ENCODE measurements at places on chromosomes 11 and 22.
A peak's percentile ranks its signal among the peaks of the same experiment; 100 is the strongest.

- peaks cover 2% of the 10 kb centered on the region for H3K4me1 ChIP-seq
- no peaks in the 10 kb centered on the region for H3K36me3 ChIP-seq
- no peak within 1 kb of the TSS for H3K4me3 ChIP-seq
- H3K27ac ChIP-seq, result no peak within 1 kb of the TSS
These were observed at the start of gene CNGA4 for GRCh38 chr11:6238902-6239301. TSS of gene CNGA4 (plus strand) at chr11:6239089. CDS start at chr11:6239207, 118 bp downstream.

- DNase-seq, result no peak
- peaks cover 35% of the 10 kb centered on the region for H3K36me3 ChIP-seq
- H3K27ac ChIP-seq, result peak overlapping the region; percentile 14
- H3K4me3 ChIP-seq, result no peak overlapping the region
- peaks cover 33% of the 10 kb centered on the region for H3K4me1 ChIP-seq
These were observed 90.4 kb upstream of the BIRC3 start for GRCh38 chr11:102226702-102227490.

DNA sequence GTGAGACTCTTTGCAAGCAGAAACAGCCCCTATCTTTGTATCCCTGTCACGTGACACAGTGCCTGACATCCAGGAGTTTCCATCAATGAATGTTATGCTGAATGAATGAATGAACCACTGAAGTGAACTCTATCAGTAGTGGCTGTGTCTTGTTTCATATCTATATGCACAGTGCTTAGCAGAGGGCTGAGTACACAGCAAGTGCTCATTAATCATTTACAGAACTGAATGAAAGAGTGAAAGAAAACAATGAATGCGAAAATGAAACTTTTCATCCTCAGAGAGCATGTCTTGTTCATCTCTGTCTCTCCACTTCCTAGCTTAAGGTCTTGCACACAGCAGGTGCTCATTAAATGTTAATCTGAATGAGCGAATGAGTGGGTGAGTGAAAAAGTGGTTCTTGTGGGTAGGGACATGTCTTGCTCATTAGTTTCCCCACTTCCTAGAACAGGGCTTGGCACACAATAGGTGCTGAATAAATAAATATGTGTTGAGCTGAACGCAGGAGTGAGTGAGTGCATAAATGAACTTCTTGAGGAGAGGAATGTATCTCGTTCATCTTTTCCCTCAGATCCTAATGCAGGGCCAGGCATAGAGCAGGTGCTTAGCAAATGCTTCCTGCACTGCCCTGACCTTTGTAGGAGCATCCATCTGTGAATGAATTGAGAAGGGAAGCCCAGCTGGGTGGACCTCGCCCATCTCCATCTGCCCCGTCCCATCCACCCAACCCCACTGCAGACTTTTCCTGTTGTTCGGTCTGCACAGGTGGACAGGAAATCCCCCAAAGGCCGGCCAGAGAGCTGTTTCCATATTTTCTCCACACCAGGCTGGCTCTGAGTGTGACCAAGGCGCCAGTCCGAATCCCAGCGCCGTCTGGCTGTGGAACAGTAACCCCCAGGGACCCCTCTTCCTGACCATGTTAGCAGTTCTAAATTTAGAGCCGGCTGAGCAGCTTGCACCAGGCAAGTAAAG lies 113.4 kb upstream of the CRYBB3 start:
- H3K27me3 ChIP-seq, result no peaks in the 10 kb centered on the region
- peak; percentile 93 for DNase-seq
- H3K4me1 ChIP-seq, result peaks cover 97% of the 10 kb centered on the region
- peak overlapping the region; percentile 72 for H3K27ac ChIP-seq

- peaks cover 10% of the 10 kb centered on the region for H3K4me1 ChIP-seq
- H3K27me3 ChIP-seq, result no peaks in the 10 kb centered on the region
- no peaks in the 10 kb centered on the region for H3K36me3 ChIP-seq
- H3K27ac ChIP-seq, result no peak overlapping the region
- no peak overlapping the region for H3K4me3 ChIP-seq
These were observed 121.4 kb upstream of the ANO1 start for GRCh38 chr11:69956669-69957190.

DNA sequence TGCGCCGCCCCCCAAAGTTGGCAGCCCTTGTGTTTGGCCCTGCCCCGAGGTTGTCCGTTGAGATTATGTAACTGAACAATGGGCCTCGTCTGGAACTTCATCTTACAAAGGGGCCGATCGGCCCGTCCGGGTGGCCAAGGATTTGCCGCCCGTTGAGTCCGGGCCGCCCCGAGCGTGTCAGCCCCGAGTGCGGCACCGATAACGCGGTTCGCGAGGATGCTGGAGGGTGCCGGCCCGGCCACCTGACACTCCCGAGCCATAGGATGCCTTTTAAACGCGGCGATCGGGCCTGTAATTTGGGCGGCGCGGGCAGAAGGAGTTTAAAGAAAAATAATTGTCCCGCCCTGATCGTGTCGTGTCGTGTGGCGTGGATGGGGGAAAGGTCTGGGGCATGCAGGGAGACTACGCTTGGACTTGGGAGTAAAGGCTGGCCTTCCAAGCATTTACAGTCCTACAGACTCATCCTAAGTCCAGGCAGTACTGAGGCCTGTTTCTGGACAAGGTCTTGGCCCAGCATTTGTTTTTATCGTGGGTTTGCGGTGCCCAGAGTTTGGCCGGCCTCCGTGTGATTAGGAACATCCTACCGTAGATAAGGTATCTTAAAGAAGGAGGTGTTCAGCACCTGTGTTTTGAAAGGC lies 1.3 kb downstream of the WEE1 start:
- peak; percentile 75 for DNase-seq
- no peaks in the 10 kb centered on the region for H3K27me3 ChIP-seq
- H3K27ac ChIP-seq, result peak overlapping the region; percentile 96
- H3K4me3 ChIP-seq, result peak overlapping the region; percentile 81
- no peaks in the 10 kb centered on the region for H3K4me1 ChIP-seq

DNA sequence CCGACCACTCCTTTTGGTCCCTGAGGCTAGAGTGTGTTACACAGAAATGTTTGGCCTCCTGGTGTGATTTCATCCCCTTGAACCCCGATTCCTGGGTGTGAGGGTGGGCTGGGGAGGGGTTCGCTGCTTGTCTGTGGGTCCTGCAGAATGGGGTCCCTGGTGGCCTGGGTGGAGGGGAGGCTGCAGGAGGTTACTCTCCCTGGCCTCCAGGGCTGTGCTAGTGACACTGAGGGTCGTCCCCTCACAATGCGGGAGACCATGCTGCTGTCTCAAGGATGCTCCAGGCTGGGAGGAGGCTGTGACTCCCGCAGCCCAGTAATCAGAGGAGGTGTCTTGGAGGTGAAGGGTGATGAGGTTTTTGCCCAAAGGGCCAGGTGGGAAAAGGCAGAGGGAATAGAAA lies 17.0 kb upstream of the OMP start:
- H3K4me3 ChIP-seq, result no peak overlapping the region
- peaks cover 2% of the 10 kb centered on the region for H3K4me1 ChIP-seq
- H3K27me3 ChIP-seq, result no peaks in the 10 kb centered on the region
- no peaks in the 10 kb centered on the region for H3K36me3 ChIP-seq

- no peak overlapping the region for H3K4me3 ChIP-seq
- no peak for DNase-seq
- no peaks in the 10 kb centered on the region for H3K27me3 ChIP-seq
- H3K4me1 ChIP-seq, result no peaks in the 10 kb centered on the region
These were observed 108.4 kb upstream of the TIMP3 start for GRCh38 chr22:32693102-32693501.

DNA sequence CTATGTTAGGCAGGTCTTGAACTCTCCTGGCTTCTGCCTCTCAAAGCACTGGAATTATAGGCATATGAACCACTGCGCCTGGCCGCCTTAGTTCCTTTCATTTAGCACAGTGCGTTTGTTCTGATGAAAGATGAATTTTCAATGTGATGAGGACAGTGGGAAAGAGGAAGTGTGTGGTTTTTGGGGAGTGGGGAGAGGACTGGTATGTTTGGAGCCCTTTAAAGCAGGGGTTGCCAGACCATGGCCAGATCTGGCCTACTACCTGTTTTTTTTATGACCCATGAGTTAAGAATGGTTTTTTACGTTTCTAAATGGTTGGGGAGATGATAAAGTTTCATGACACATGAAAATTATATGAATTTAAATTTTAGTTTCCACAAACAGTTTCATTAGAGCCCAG lies 12.5 kb downstream of the ATXN10 start:
- H3K4me1 ChIP-seq, result peaks cover 65% of the 10 kb centered on the region
- no peaks in the 10 kb centered on the region for H3K27me3 ChIP-seq
- DNase-seq, result no peak
- H3K4me3 ChIP-seq, result no peak overlapping the region
- H3K27ac ChIP-seq, result no peak overlapping the region

- no peak overlapping the region for H3K4me3 ChIP-seq
- no peak overlapping the region for H3K27ac ChIP-seq
- no peak for DNase-seq
- no peaks in the 10 kb centered on the region for H3K4me1 ChIP-seq
- H3K36me3 ChIP-seq, result no peaks in the 10 kb centered on the region
- H3K27me3 ChIP-seq, result no peaks in the 10 kb centered on the region
These were observed 5.9 kb upstream of the ACY3 start for GRCh38 chr11:67656278-67656922.

DNA sequence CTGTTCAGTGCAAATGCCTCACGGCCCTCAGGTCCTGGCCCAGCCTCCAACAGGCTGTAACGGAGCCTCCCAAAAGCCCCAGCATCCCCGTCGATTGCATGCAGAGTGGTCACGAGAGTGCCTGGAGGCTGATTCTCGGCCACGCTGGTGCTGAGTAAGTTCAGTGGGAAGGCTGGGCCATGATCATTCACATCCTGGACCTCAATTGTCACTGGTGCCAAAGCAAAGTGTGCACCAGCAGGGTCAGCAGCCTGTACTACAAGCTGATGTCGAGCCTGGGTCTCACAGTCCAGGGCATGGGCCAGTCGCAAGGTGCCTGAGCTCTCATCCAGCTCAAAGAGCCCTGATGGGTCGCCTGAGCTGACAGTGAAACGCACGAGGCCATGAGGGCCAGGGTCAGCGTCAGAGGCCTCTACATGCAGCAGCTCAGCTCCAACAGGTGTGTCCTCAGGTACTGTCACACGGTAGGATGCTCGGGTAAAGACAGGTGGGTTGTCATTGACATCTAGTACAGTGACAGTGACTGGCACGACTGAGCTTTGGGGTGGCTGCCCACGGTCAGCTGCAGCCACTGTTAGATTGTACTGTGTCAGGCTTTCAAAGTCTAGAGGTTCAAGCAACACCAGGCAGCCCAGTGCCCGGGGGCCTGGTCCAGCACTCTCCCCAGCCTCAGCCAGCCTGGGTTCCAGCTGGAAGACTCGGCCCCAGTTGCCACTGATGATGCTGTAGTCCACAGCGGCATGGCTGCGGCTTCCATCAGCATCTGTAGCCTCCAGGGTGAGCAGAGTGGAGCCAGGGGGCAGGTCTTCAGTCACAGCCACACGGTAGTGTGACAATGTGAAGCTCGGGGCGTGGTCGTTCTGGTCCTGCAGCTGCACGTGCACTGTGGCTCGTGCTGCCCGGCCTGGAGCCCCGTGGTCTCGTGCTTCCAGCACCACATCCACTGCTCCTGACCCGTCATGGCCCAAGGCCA lies 4.5 kb upstream of the TPP1 start:
- H3K27ac ChIP-seq, result no peak overlapping the region
- H3K4me1 ChIP-seq, result peaks cover 6% of the 10 kb centered on the region
- H3K36me3 ChIP-seq, result peaks cover 60% of the 10 kb centered on the region
- H3K4me3 ChIP-seq, result no peak overlapping the region
- no peak for DNase-seq

- no peak for DNase-seq
- no peaks in the 10 kb centered on the region for H3K27me3 ChIP-seq
- H3K4me3 ChIP-seq, result no peak overlapping the region
- H3K27ac ChIP-seq, result peak overlapping the region; percentile 48
- peaks cover 14% of the 10 kb centered on the region for H3K36me3 ChIP-seq
- H3K4me1 ChIP-seq, result peaks cover 40% of the 10 kb centered on the region
These were observed 181.4 kb downstream of the DBX1 start for GRCh38 chr11:19978668-19979518.

DNA sequence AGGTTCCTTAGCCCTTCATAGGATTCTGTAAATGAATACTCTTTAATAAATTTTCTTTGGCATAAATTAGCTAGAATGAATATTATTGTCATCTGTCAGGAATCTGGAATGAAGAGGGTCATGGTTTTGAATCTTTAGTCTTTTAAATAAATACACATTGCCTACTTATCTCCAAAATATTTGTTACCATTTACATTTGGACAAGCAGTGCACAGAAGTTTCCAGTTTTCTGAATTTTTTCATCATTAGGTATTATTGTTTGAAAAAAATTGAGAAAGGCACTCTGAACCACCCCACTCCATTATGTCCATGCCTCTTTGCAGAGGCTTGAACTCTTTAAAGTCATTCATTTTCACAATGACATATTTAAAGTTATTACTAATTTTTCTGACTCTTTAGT lies 549.0 kb upstream of the LUZP2 start:
- DNase-seq, result no peak
- H3K4me3 ChIP-seq, result no peak overlapping the region
- peaks cover 4% of the 10 kb centered on the region for H3K4me1 ChIP-seq
- no peaks in the 10 kb centered on the region for H3K36me3 ChIP-seq
- no peak overlapping the region for H3K27ac ChIP-seq
- no peaks in the 10 kb centered on the region for H3K27me3 ChIP-seq

DNA sequence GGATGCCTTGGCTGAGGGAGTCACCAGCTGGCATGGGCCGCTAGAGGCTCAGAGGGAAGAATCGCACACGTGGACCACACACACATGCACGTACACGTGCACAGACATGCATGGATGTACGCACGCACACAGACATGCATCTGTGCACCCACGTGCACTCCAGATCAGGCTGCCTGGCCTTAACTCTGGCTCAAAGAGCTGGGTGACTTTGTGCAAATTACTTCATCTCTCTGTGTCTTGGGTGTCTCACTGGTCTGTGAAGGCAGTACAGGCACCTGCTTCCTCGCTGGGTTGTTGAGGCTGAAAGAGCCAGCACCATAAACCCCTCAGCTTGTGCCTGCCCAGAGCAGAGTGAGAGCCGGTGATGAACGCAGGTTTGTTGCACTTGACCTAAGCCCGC lies 28.7 kb downstream of the TMPRSS6 start:
- no peaks in the 10 kb centered on the region for H3K36me3 ChIP-seq
- H3K27me3 ChIP-seq, result no peaks in the 10 kb centered on the region
- no peak overlapping the region for H3K27ac ChIP-seq
- no peaks in the 10 kb centered on the region for H3K4me1 ChIP-seq

DNA sequence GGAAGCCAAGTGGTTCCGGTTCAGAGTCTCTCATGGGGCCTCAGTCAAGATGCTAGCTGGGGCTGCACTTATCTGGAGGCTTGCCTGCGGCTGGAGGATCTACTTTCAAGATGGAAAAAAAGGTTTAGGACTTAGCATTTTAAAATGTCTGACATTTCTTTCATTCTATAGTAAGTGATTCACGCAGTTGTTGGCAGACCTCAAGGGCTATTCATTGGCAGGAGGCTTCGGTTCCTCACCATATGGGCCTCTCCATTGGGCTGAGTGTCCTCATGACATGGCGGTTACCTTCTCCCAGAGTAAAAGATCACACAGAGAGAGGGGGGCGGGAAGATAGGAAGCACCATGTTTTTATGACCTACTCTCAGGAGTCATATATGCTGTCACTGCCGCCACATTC lies 298.0 kb upstream of the PLET1 start:
- H3K27ac ChIP-seq, result no peak overlapping the region
- no peaks in the 10 kb centered on the region for H3K27me3 ChIP-seq
- no peaks in the 10 kb centered on the region for H3K36me3 ChIP-seq
- peaks cover 10% of the 10 kb centered on the region for H3K4me1 ChIP-seq
- DNase-seq, result no peak
- H3K4me3 ChIP-seq, result no peak overlapping the region
